ENCODE measurements at places on chromosomes 7 and 10. TPM values are rescaled to one million over a fixed set of nuclear protein-coding genes. Genes with fewer than 3 reads are reported as not detected.

KCNK18 gene
- total RNA-seq: not detected

TBXAS1 gene
- 32.0 TPM for total RNA-seq

ZNF503 gene
- 8.6 TPM for total RNA-seq

GRCh38 chr7:129858490-129858889 is 94.3 kb downstream of the UBE2H start:
- no peak for DNase-seq

- no peak for DNase-seq
These were observed 48.1 kb downstream of the CDC123 start for GRCh38 chr10:12243864-12244620.

DNA sequence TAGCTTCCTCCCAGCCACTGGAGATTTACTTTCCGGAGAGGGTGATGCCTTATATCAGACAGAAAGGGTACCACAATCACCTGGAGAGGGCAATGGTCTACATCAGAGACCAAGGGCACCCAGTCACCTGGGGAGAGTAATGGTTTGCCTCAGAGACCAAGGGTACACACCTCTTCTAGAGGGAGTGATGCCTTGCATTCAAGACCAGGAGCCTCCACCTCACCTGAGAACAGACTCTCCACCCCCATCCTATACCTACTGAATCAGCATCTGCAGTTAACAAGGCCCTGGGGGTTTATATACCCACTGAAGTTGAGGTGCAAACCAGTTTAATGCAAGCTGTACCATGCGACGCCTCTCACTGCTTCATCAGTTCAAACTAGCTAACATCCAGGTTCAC is 270.2 kb upstream of the IGFBP3 start:
- no peak for DNase-seq

DNA sequence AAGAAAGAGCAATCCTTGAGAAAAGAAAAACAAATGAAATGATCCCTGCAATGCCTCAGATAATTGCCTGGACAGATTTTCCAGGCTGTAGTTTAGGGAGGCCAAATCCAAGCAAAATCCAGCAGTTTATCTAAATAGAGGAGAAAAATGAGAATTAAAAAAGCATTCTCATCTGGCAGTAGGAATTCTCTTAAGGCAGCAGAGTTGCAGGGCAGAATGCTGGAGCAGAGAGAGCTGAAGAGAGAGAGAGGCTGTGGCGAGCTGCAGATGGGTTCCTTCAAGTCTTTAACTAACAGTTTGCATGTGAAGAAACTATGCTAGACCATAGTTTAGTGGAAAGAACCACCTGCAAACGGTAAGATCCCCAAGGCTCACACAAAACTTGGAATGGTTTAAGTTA is 6.0 kb upstream of the LIPA start:
- DNase-seq: no peak

Data from heart left ventricle (tissue), 16 donors.